ENCODE measurements at places on chromosomes 4 and X.

DNA sequence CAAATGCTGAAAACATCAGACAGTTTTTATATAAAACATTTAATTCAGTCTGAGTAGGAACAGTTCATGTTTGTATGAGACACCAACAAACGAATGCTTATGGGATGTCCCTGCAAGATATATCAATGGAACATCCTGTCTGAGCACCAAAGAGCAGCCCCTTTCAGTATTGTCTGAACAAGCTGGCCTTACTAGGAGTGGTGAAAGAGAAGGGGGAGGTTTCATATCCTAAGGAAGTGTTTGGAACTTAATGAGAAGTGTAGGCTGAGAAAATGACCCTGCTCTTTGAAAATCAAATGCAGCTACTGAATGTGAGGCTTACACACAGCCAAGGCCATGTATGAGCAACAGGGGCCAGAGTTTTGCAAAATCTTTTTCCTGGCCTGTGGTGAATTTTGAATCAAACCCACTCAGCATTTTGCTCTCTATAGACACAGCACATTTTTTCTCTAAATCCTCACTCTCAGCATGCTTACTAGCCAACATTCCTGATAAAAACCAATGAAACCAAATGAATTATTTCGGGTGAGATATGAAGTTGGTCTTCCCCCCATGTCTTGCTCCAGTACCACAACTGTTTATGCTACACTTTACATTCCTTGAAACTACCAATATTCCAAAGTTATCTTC, 119.4 kb downstream of the LUZP4 start:
- no peak for DNase-seq

- DNase-seq = no peak
These were observed 161.9 kb downstream of the PHF8 start for GRCh38 chrX:53882331-53882730.

DNA sequence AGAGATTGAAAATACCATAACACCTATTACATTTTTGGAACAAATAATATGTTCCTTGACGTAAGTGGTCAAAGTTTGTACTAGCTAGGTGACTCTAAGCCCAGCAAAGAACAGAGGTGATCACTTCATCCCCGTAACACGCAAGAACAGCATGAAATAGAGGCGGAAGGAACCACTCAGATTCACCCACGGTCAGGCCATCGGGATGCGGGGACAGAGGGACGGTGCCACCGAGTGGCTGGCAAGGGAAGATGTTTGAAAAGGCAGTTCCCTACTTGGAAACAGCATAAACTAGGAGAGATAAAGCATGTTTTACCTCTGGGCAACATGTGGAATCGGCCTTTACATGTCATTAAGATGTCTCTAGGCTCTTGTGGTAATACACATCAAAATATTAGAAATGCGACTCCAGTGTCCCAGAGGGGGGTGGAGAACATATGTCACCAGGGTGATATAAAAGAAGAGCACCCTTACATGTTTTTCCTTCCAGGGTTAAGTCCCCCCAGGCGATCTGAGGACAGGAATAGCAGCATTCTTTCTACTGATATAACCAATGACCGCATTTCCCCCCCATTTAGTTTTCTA, 84.0 kb downstream of the PHKA2 start:
- no peak for DNase-seq

DNA sequence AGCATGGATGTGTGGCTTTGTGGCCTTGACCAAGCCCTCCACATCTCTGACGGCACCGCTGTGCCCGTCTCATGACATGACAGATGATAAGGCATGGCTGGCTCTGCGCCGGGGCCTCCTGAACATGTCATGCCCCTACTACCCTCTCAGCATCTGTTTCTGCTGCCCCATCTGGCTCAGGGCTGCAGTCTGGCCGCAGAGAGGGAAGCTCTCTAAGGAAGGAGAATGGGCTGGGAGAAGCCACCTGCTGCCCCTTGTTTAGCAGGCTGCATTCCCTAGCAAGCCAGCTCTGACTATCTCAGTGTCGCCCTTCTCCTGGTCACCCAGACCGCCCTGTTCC, 7.2 kb downstream of the ZNF185 start:
- DNase-seq = no peak

DNA sequence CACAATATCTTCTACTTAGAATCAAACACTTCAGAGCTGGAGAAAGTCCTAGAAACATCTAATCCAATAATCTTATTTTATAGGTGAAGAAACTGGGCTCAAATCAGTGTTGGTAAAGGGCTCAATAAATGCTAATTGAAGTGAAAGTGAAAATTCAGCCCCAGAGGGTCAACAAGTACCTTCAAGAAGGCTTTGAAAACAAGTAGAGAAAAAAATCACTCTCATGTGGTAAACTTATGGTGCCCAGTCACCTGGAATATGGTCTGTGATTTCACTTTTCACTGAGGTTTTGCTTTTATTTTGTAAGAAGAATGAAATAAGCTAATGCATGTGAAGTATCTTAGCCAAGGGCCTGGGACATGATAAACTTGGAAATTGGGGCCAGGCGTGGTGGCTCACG, 29.1 kb upstream of the EIF4E start:
- no peak for DNase-seq

DNA sequence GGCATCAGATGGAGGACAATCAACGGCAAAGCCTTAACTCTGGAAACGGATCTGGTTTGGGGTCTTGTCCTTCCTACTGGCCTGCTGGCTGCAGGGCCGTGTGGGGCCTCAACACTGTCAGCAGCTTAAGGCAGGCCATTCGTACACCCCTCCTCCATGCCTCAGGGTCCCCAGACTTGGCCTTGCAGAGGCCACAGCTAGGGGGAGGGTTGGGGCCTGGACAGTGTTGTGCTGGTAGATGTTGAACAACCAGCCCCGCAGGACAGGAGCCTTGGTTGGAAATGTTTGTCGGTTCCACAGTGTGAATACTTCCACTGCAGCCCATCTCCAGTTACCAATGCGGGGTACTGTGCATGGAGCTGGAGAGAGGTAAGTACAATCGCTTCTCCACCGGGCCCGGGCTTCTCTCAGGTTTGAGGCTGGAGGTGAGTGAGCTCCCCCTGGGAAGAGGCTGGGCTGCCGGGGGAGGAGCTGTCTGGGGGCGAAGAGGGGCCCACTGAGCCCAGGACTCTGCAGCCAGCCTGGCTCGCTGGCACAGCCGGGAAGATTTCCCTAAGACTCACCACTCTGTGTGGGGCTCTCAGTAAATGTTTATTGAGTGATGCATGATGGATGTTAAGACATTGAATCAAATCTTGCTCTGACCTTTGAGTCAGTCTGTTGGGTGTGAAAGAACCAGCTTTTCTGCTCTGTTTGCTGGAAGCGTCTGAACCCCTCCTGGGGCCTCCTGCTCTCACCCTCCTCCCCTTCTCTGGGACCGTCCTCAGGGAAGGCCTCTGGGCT, 19.7 kb upstream of the GPR78 start:
- DNase-seq = no peak

DNA sequence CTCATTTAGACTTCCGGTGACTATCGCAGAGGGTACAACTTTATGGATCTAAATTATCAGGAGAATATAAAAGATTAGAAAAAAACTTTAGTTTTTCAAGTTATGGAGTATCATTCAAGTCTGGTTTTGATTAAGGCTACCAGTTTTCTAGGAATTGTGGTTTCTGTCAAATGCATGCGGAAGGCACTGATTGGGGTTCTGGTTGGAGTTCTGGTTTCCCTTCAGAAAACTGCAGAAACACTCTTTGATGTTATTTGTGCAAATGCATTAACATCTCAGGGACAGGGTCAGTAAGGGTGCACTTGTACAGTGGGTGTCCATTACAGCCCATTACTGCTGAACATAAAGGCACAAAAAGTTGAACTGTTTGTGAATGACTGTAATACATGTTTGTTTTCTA, 100.2 kb downstream of the LIMCH1 start:
- no peak for DNase-seq

GRCh38 chr4:40702800-40703151, 47.0 kb upstream of the NSUN7 start:
- DNase-seq = no peak

DNA sequence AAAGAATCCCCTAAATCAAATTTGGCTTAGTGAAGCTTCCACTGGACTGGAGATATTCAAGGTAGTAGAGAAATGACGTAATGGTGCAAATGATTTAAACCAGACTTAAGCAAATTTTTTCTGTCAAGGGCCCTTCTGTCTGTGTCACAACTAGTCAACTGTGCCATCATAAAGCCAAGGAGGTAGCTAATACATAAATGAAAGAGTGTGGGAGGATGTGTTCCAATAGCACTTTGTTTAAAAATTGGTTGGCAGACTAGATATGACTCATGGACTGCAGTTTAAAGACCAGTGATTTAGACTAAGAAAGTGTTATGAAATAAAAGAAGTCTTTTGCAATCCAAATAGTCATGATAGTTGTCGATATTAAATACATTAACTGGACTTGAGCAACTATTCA, 24.3 kb upstream of the TEX13C start:
- no peak for DNase-seq
